ENCODE measurements at places on chromosomes 12 and 14.

DNA sequence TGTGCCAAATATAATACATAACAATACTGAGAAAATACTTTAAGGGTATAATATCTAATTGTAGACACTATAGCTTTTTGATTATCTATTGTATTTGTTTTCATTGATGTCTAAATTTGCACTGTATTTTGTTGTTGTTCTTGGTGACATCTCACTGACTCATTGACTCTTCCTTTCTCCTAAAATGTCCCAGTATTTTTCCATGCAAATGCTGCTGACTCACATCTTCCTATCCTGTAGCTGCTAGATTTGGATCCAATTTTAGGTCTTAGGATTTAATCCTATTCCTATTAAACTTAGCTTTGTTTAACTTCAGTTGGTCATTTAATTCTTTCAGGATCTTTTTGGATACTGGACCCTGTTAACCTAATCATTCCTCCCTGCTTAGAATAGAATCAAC is 148.5 kb downstream of the TMTC2 start:
- DNase-seq: no peak

- DNase-seq: no peak
These were observed 7.7 kb downstream of the SSH1 start for GRCh38 chr12:108849660-108850059.

- DNase-seq: no peak
These were observed 67.8 kb upstream of the KCNH3 start for GRCh38 chr12:49470986-49471385.

DNA sequence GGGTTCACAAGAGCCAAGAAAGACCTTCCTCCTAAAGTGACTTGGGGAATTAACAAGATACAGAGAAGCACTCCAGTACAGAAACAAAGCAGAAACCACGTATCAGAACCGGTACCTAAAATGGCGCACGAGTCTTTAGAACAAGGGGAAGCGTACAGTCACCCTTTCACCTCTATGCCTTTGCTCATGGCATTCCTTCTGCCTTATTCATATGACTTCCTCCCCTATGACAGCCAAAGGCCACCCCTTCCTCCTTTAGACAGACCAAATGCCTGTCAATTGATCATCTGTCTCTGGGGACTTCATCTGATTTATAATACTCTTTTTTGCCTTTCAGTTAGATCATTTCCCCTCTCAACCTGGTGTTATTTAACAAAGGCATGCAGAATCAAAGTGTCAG is 89.5 kb upstream of the OSBPL8 start:
- DNase-seq: no peak

- DNase-seq: no peak
These were observed 5.1 kb upstream of the SPATA7 start for GRCh38 chr14:88380405-88380804.

DNA sequence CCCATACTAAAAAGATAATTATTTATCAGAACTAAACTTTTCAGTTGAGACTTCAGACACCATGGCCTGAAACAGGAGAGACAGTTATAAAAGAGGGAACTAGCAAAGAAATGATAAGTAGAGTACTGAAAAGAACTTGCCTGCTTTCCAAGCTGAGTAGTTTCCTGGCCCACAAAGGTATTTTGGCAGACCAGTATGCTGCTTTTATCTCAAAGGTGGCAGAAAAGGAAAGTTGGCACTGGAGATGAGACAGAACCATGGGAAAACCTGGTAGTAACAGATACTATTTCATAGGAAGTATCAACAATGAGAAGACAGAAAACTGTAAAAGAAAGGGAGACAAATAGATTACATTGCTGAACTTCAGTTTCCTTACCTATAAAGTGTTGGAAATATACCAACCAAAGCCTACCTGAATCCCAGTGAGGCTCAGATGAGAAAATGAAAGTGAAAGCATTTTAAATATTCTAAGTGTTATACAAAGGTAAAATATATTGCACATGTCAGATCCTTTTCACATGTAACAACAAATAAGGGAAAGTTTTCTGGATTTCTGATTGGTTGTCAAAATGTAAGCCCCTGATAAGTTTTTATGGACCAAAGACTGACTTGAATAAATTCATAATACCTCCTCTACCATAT is 155.3 kb upstream of the FSCB start:
- no peak for DNase-seq

DNA sequence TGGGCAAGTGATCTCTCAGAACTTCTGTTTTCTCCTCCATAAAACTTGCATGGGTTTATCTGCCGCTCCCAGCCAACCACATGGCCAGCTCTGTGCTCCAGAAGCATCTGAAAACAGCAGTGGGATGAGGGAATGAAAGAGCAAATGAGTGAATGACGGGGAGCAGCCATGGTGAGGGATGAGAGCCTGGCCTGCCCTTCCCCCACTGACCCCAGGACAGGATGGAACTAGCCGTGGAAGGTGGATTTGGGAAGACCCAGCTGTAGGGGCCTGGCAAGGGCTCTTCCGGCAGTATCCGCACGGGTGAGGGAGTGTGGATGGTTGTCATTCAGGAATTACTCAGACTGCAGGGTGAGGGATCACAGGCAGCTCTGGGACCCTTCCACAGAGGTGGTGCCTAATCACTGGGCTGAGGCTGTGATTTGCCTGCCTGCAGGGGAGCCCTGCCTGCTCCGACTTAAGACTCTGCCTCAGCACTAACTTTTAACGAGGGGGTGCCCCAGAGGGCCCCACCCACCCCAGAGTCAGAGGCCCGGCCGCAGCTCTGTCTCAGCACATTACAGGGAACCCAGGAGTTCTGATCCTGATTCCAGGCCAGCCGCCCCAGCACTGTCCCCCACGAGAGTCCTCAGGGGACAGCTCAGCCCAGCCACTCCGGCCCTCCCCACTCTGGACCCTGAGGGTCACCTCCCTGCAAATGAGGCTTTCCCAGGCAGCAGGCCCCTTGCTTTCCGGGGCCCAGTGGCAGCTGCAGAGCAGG is 136.8 kb upstream of the C14orf180 start:
- no peak for DNase-seq

- DNase-seq: no peak
These were observed 179.8 kb downstream of the DPF3 start for GRCh38 chr14:72714094-72714493.

- DNase-seq: no peak
These were observed 33.8 kb upstream of the IRF2BPL start for GRCh38 chr14:77062261-77062660.

GRCh38 chr14:61438497-61438859 is 117.1 kb downstream of the PRKCH start:
- no peak for DNase-seq

GRCh38 chr14:99232714-99233214 is 39.2 kb downstream of the BCL11B start:
- DNase-seq: no peak

GRCh38 chr12:11684393-11684792 is 34.9 kb downstream of the ETV6 start:
- no peak for DNase-seq

DNA sequence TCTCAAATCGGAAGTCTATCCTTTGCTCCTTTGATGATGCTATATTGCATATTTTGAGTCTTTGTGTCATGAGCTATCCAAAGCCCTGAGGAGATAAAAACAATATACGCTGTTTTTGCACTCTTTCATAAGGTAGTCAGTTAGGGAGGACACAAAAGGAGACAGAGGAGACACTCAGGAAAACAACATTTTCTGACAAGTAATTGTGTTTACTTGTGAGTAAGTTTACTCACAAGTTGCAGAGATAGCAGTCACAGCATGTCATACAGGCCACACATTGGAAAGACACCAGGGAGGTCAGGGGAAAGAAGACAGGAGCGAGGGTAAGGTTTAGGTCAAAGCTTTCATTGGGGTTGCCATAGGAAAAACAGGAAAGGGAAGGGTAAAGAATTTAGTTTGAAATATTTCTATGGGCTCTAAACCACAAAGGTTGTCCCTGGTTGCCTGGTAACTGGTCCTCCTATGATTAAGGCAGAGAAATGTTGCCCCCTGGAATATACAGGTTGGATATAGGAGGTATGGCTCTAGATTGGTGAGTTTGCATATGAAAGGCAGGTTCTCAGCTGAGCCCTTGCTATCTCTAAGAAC is 7.4 kb upstream of the GABARAPL1 start:
- no peak for DNase-seq

DNA sequence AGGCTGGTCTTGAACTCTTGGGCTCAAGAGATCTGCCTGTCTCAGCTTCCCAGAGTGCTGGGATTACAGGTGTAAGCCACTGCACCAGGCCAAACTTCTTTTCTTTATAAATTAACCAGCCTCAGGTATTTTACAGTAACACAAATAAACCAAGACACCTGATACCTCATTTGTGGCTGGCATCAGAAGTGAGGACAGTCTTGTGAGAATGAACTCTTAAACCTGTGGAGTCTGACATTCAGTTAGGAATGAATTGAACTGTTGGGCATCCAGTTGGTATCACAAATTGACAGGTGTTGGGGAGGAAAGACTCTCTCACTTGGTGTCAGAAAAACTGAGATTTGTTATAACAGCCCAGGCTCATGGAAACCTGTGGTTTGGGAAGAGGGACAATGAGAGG is 120.5 kb downstream of the DENND5B start:
- DNase-seq: no peak

DNA sequence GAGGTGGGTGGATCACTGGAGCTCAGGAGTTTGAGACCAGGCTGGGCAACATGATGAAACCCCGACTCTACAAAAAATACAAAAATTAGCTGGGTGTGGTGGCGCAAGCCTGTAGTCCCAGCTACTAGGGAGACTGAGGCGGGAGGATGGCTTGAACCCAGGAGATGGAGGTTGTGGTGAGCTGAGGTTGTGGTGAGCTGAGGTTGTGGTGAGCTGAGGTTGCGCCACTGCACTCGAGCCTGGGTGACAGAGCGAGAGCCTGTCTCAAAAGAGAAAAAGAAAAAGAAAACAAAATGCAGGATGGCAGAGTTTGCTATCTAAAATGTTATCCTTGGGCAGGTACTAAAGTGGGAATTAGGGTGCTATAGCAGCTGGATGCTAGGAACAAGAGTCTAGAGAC is 10.8 kb upstream of the GPRC5A start:
- no peak for DNase-seq

DNA sequence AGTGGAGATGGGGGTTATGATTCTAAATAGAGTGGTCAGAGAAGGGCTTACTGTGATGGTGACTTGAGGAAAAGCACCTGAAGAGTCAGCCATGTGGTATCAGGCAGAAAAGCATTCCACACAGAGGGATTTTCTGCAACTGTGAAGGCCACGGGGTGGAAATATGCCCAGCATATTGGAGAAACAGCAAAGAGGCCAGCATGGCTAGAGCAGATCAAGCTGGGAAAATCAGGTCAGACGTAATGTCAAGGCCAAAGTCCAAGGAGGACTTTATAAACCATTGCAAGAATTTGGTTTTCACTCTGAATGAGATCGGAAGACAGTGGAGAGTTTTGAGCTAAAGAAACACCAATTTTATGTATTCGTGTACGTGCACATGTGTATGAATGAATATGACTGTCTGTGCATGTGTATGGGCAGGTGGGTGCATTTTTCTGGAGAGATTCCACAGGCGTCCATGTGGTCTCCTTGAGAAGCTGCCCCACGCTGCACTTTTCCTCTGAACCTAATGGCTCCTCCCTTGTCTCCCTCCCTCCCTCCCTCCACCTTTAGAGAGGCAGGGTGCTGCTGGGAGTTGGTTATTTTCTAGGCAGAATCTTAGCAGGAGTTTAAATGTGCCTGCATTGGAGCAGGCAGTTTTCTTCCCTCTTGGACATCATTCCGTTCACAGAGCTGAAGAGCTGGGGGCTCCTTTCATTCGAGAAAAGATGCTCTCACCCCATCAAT is 97.4 kb upstream of the PPP4R3A start:
- DNase-seq: no peak

DNA sequence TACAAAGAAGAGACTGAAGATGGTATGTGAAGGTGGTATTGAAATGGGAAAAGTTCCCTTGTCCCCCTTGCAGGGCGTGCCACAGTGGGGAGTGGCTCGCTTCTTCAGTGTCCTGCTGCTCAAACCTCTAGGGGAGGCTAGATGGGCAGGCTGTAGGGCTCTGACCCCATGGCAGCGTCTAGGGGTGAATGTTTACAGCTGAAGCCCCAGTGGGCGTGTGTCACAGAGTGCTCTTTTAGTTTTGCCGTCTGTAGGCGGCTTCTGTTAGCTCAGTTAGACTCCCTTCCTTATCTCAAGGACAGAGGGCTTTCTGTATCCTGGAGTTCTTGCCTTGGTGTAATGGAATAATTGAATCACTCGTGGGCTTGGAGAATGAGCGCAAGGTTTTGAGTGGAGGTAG is 266.2 kb downstream of the RAD51B start:
- DNase-seq: no peak
